ENCODE measurements at places on chromosomes 5 and 9. TPM values are rescaled to one million over a fixed set of nuclear protein-coding genes. Genes with fewer than 3 reads are reported as not detected.

DNA sequence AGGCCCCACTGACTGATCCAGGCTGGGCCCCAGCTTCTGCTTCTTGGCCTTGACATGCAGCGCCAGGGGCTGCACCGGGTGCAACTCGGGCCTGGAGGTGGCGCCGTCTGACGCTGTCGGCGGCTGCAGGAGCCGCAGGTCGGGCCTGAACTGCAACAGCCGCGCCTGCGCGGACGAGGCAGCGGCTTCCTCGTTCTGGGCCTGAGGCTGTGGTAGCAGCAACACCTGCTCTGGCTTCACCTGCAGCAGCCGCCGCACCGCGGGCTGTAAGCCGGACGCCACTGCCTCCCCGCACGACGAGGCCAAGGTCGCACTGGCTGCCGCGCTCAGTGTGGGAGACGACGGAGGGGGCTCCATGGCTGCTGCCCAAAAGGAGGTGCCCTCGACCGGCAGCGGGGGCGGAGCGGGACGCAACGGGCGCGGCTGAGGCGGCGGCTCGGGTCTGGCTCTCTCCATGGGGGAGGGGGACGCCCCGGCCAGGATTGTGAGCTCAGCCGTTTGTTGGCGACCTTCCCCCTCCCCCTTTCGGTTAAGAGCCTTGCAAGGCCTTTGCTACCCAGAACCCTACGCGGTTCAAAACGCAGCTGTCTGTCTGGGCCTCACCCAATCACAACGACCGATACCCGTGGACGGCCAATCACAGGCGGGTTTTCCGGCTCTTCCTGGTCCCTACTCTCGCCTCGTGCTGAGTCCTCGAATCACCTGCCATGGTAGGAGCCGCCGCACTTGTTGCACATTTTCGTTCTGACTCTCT lies 438 bp downstream of the SOX30 start:
- DNase-seq: peak; percentile 86

- DNase-seq: no peak
Measured at GRCh38 chr9:27432308-27432707, 91.8 kb upstream of the IFNK start.

- DNase-seq: no peak
Measured at GRCh38 chr5:63613442-63613841, 348.8 kb downstream of the HTR1A start.

GRCh38 chr5:366541-367357 lies 45.2 kb downstream of the AHRR start:
- peak; percentile 22 for DNase-seq

- no peak for DNase-seq
Measured at GRCh38 chr9:107794259-107794658, 304.7 kb upstream of the KLF4 start.

DNA sequence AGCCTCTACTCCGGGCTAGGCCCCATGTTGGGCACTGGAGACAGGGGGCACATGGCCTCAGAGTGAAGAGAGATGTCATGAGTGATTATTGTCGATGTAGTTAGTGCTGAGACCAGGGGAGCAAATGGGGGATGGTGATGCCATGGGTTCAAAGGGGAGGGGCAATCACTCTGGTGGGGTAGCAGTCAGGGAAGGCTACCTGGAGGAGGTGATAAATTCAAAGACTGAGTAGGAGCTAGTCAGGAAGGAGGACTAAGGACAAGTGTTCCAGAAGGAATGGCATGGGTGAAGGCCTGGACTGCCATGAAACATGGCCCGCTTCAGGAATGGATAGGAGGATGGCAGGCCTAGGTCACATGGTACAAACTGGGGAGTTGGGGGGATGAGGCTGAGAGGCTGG lies 41.6 kb downstream of the C9orf50 start:
- DNase-seq: no peak

- DNase-seq: peak; percentile 83
Measured at GRCh38 chr9:35605351-35606137, 482 bp downstream of the TESK1 start.

GRCh38 chr5:27494887-27495286 lies 456.5 kb upstream of the CDH9 start:
- DNase-seq: no peak

DNA sequence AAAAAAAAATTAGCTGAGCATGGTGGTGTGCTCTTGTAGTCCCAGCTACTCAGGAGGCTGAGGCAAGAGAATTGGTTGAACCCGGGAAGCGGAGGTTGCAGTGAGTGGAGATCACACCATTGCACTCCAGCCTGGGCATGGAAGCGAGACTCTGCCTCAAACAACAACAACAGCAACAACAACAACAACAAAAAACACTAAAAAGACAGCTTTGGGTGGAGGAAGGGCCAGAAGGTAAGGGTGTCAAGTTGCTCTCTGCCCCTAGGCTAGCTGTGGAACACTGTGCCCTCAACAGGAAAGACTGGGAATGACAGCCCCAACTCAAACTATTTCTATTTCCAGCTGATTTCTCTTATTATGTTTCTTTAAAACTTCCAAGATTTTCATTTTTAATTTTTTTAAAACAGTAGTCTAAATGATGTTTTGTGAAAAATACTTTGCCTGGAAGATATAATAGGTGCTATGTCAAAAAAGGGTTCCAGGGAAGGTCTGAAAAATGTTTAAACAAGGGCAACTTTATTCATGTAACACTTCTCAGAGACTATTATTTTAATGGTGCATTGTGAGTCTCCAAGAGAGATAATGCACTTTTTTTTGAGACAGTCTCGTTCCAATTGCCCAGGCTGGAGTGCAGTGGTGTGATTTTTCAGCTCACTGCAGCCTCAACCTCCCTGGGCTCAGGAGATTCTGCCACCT lies 29.9 kb downstream of the CLINT1 start:
- no peak for DNase-seq

DNA sequence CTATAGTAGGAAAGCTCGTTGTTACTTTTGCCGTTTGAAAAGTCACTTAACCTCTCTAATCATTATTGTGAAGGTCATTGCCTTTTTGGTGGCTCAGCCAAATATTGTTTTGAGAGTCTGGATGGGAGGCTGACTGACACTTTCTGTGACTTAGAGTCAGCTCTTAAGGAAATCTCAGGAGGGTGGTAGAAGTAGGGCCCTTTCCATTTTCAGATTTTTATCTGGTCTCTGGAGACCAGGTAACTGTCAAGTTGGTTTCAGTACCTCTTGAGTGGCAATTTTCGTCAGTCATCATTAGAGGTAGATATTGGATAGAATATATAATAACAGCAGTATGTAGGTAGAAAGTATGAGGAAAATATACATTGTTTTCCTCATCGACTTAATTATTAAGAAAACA lies 23.3 kb downstream of the UGCG start:
- DNase-seq: no peak

DNA sequence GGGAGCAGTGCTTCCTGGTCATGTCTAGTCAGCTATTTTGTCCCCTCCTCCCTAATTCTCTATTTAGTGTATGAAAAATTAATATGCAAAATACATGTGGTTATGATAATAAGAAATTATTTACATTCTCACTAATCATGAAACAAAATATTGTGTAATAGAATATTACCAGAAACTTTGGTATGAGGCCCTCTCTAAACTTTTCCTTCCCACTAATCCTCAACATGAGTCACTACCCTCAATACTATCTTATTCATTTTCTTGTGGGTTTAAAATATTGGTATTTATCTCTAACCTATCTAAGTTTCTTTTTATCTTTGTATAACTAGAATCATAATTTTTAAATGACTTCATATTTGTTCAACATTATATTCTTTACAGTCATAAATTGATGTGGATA lies 545.9 kb upstream of the PTPRD start:
- DNase-seq: no peak

DNA sequence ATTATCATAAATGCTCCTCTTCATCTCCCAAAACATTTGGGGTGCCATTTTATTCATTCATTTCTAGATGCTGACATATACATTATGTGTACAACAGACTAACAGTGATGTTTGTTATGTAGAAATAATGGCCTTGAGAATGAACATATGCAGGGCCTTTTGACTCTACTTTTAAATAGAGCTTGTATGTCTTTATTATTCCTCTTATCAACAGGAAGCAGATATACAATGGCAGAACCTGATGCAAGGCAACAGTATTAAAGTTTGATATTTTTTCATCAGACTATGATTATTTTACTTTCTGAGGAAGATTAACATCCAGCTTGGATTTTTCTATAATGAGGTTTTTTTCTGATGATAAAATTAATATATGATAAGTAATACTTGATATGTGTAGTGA lies 44.1 kb downstream of the SNX18 start:
- DNase-seq: no peak

DNA sequence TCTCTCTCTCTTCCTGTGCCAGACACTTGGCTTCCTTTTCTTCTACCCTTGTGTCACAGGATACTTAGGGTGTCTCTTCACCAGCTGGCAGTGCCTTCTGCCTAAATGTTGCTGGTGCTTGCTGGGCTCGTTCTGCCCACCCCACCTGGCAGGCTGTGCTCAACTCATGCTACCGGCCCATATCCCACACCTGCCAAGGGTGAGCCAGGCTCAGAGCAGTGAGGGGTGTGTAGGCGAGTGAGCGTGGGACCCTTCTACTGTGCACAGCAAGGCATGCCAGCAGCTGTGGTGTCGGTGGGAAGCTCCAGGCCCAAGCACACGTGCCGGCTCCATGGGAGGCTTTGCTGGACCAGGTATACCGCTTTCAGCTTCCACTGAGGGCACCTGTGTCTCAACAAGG lies 1626.7 kb upstream of the ACO1 start:
- peak; percentile 37 for DNase-seq

GRCh38 chr5:30117135-30117534 lies 1076.4 kb upstream of the CDH6 start:
- no peak for DNase-seq

DNA sequence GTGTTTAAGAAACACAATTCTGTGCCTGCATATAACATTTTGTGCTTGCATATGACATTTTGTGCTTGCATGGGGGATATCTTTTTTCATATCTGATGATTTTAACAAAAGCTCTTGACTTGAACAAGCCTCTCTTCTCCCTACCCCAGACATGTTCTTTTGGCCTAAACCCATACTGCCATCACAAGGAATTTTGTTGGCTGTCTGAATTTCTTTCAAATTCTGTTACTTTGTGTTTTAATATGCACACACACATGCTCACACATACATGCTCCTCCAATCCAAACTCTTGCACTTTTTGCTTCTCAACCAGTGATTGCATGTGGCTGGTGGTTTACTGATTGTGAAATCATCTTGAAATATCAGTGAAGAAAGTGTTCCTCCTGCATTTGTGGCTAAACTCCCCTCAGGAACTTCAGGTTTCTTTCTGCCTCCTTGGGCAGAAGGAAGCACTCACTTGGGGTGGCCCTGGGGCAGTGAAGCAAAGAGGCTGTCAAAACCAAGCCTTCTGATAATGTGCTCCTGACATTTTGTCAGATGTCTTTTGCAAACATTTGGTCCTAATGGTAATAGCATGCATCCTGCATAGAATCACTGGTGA lies 377.2 kb upstream of the KLF4 start:
- no peak for DNase-seq

- no peak for DNase-seq
Measured at GRCh38 chr9:84996029-84996428, 326.5 kb downstream of the NTRK2 start.

DNA sequence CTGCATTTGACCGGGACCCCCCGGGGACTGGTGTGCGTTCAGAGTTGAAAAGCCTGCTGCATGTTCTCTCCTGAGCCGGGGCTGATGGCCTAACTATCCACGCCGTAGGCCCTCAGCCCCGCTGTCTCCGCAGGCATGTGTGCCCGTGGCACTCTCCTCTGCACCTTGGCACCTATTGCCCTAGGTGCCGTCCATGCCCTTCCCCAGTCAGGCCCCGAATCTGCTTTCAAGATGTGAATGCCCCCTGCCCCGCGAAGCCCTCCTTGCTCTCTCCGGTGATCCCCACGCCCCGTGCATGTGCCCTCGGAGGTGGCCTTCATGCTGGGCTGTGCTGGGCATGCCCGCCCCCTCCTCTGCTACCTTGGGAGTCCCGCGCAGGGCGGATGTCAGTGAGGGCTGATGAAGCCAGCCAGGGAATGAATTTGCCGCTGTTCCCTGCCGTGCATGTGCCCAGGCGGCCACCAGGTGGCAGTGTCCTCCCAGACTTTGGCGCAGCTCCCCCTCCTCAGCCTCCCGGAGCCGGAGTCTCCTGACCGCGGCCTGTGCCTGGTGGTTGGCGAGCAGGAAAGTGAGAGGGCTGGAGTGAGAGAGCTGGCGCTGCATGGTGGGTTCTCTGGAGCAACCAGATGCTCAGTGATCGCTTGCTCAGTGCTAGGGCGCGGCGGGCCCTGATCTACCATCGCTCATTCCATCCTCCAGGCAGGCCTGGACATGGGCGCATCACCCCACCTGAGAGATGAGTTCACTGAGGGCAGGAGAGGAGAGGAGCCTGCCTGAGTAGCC lies 112.9 kb upstream of the LMX1B start:
- DNase-seq: peak; percentile 70

GRCh38 chr5:1352231-1353219 lies 7.6 kb upstream of the CLPTM1L start:
- no peak for DNase-seq

DNA sequence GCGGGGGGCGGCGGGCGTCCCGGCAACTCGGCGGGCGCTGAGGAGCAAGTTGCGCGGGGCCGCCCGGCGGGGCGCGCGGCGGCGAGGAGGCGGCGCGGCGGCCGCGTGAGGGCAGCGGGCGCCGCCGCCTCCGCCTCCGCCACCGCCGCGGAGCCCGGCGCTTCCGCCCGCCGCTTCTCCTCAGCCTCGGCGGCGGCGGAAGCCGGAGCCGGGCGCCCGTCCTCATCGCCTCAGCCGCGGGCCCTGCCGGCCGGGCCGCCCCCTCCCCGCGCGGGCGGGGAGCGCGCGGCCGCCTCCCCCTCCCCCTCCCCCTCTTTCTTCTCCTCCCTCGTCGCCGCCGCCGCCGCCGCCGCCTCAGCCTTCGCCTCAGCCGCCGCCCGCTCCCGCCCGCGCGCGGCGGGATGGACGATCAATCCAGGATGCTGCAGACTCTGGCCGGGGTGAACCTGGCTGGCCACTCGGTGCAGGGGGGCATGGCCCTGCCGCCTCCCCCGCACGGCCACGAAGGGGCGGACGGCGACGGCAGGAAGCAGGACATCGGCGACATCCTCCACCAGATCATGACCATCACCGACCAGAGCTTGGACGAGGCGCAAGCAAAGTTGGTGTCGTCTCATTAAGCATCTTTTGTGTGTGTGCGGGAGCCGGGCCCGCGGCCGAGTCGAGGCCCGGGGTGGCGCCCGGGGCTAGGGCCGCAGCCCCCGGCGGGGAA lies at the start of gene PBX3:
Gene PBX3, plus strand, starts transcription at position 321 of the 712 bp plus-strand sequence.
- peak; percentile 51 for DNase-seq

GRCh38 chr9:68685770-68686169 lies 19.3 kb upstream of the PIP5K1B start:
- DNase-seq: no peak

- no peak for DNase-seq
Measured at GRCh38 chr9:136759001-136759400, 958 bp upstream of the LCN8 start.

The CSF1R gene
- 26.5 TPM for polyA plus RNA-seq

The PRR16 gene
- polyA plus RNA-seq: 13.4 TPM

The LHFPL2 gene
- polyA plus RNA-seq: 48.9 TPM

The AMBP gene
- 4.7 TPM for polyA plus RNA-seq

The KIAA0825 gene
- polyA plus RNA-seq: 6.0 TPM

The UNC13B gene
- 92.4 TPM for polyA plus RNA-seq

The FOXD4 gene
- polyA plus RNA-seq: 0.31 TPM

The ELOVL7 gene
- 4.7 TPM for polyA plus RNA-seq

The CDKN2B gene
- 0.14 TPM for polyA plus RNA-seq

The C9orf153 gene
- 0.37 TPM for polyA plus RNA-seq

The SLC6A3 gene
- 1.3 TPM for polyA plus RNA-seq

Data from left lung (tissue), 14 donors.